ENCODE measurements at places on chromosomes 7 and 10. TPM values are rescaled to one million over a fixed set of nuclear protein-coding genes. Genes with fewer than 3 reads are reported as not detected.

DNA sequence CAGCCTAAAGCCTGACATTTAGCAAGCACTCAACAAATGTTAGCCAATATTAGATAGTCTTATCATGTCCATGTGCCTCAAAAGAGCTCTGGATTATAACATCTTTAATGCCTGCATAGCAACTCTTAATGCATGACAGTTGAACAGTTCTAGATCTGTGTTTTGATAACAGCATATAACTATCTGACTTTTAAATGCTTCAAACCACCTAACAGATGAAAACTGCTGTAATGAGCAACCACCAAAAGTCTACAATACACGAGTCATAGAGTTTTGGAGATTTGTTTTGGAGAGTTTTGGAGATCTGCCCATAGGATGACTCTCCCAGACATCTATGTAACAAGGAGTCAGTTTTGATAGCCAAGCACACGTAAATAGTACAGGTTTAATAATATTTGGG, 227.3 kb downstream of the TWIST1 start:
- H3K4me1 ChIP-seq: peaks cover 25% of the 10 kb centered on the region
- H3K27ac ChIP-seq: no peak overlapping the region
- no peaks in the 10 kb centered on the region for H3K36me3 ChIP-seq
- peak; percentile 85 for DNase-seq

GRCh38 chr7:41503438-41503837, 199.5 kb downstream of the INHBA start:
- peak; percentile 43 for DNase-seq
- no peak overlapping the region for H3K4me3 ChIP-seq
- H3K36me3 ChIP-seq: no peaks in the 10 kb centered on the region
- no peaks in the 10 kb centered on the region for H3K27me3 ChIP-seq
- H3K27ac ChIP-seq: no peak overlapping the region

GRCh38 chr10:76282061-76283025, 850.9 kb downstream of the LRMDA start:
- DNase-seq: no peak
- no peaks in the 10 kb centered on the region for H3K27me3 ChIP-seq
- no peak overlapping the region for H3K27ac ChIP-seq
- H3K4me3 ChIP-seq: no peak overlapping the region
- no peaks in the 10 kb centered on the region for H3K36me3 ChIP-seq

GRCh38 chr7:55046582-55047342, 27.9 kb downstream of the EGFR start:
- H3K27me3 ChIP-seq: no peaks in the 10 kb centered on the region
- peaks cover 5% of the 10 kb centered on the region for H3K36me3 ChIP-seq
- DNase-seq: no peak
- H3K4me1 ChIP-seq: peaks cover 23% of the 10 kb centered on the region
- no peak overlapping the region for H3K27ac ChIP-seq

GRCh38 chr7:119341822-119342221, 931.2 kb upstream of the KCND2 start:
- DNase-seq: no peak
- no peaks in the 10 kb centered on the region for H3K36me3 ChIP-seq
- H3K4me3 ChIP-seq: no peak overlapping the region
- H3K27ac ChIP-seq: no peak overlapping the region
- no peaks in the 10 kb centered on the region for H3K4me1 ChIP-seq
- no peaks in the 10 kb centered on the region for H3K27me3 ChIP-seq

DNA sequence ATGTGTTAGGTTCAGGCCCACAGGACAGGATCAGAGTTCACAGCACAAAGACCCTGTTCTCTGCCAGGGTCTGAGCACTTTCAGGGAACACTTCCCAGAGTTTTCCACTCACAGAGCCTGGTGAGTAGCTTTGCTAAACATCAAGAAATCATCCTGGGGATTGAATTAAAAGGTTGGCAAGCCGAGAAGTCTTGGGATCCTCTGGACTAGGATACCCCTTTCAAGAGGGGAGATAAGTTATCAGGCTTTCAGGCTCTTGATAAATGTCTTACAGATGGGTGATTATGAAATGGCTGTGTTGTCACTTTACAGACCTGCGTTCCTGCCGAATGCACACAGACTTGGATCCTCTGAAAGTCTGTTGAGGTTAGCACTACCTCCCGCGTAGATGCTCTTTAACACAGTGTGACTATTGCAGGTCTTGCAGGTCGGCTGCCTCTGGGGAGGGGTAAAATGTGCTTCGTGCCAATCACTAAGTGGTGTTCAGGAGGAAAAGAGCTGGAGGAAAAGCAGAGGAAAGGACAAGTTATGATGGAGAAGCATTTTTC, 473.5 kb upstream of the AKR1E2 start:
- H3K4me3 ChIP-seq: no peak overlapping the region
- DNase-seq: peak; percentile 50
- no peaks in the 10 kb centered on the region for H3K27me3 ChIP-seq
- peak overlapping the region; percentile 7 for H3K27ac ChIP-seq
- H3K36me3 ChIP-seq: no peaks in the 10 kb centered on the region

Gene VSTM2A
- total RNA-seq: not detected

Gene INA
- total RNA-seq: not detected

Gene GRM3
- total RNA-seq: not detected

Gene ZNF438
- total RNA-seq: 2.9 TPM

Measured in GM23248 (cell line).